AG09309 (cell line): ENCODE measurements at places on chromosomes 6 and 20.
A peak's percentile ranks its signal among the peaks of the same experiment; 100 is the strongest.

- no peak for DNase-seq
These were observed 181.4 kb downstream of the GMPR start for GRCh38 chr6:16419636-16420336.

DNA sequence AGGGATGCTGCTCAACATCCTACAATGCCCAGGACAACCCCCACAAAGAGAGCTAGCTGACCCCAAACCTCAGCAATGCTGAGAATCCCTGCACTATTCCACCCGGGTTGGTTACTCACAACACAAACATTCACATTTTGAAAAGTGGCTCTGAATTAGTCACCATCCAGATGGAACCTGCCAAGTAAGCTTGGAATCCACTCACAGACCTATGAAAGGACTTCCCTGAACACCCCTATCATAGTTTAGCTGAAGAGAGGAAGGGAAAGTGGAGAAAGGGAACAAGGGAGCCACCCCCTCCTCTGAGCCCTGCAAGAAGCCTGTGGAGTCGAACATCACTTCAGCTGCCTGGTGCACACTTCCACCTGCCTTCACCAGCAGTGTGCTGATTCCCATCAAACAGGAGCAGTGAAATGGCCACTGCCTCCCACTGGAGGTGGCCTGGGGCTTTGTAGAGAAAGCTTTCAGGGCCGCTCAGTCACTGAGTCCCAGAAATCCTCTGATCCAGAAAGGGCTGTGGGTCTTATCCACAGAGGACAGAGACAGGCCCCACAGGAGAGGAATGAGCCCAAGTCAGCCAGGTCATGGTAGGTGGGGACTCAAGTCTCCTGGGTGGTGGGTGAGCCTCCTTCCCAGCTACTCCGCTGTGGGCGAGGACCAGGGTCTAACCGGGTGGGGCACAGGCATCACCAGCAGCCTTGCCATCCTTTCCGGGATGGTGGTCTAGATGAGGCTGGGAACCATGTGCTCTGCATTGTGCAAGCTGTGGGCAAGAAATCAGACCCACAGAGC lies 203.7 kb downstream of the SYNDIG1 start:
- peak; percentile 89 for DNase-seq

- DNase-seq, result no peak
These were observed 58.9 kb downstream of the IPCEF1 start for GRCh38 chr6:154297721-154298120.

DNA sequence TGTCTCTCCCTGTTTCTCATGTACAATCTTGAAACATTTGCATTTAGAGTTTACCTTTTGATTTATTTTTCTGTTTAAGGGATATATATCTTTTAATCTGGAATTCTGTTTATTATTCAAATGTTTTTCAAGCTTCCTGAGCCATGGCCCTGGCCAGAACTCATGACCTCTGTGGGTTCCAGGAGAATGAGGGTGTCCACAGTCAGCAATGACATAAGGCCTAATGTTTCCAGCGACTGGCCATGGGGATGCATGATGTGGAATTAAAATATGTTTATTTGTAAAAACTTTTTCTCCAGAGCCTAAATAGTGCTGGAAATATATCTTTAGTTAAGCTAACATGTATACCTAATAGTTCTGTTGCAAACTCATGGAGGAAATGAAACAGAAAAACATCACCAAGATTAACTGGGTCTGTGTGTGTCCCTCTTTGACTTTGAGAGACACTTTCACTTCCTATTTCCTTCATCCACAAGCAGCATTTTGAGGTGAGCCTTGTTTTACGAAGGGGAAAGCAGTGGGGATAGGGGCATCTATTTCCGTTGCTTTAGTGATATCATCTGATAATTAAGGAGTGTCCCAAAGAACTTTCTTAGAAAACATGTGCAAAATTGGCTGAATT lies 87.6 kb downstream of the SMOC2 start:
- no peak for DNase-seq

DNA sequence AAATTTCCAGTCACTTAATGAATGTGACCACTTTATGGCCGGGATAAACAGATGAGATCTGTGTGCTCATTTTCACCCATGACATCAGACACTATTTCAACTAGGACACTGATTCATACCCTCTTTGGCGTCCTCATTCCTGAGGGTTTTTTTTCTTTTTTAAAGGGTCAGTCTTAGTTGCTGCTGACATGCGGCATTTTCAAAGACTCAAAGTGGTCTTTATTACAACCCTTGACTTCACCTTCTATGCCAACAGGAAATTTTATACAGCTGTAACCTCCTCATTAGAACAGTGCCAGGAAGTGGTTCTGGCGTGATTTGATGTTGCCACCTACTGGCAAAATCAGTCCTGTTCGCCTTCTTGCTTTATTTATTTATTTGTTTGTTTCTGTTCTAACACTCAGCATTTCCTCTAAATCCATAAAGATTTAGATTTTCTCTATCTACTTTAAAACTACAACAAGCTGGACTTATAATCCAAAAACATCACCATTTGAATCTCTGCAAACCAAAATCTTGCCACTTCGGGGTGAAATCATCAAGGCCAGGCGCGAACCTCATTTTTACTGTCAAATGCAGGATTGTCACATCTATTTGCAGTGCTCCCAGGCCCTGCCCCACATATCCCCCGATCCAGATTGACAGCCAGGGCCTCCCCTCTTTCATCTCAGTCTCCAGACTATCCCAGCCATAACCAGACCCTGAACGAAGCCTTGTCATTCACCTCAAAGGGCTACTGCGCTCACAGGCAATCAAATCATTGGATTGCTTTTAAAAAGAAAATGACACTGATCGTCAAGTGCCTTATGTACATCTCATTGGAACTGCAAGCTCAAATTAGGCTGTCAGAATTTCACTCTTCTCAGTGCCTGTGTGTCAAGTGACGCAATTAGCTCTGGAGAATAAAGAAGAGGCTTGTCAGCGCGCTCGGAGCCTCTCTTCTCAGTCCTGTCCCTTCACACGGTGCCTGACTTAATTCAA lies 77.5 kb downstream of the C6orf118 start:
- peak; percentile 55 for DNase-seq
